T1000 (cell line): ENCODE measurements at places on chromosomes 3 and 15.

DNA sequence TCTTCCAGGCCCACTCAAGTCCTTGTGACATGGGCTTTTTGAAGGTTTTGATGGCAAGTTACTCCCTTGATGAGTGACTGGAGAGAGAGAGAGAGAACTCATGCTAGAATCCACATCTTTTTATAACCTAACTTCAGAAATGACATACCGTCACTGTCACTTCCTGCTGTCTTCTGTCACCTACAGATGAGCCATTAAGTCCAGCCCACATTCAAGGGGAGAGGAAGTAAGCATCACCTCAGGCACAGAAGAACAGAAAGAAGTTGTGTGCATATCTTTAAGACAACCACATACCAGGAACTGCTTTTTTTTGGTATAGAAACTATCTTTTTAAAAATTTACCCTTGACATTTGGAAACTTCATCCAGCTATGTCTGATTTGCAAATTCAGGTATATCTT is 16.6 kb upstream of the TXNRD3 start:
- DNase-seq, result no peak

DNA sequence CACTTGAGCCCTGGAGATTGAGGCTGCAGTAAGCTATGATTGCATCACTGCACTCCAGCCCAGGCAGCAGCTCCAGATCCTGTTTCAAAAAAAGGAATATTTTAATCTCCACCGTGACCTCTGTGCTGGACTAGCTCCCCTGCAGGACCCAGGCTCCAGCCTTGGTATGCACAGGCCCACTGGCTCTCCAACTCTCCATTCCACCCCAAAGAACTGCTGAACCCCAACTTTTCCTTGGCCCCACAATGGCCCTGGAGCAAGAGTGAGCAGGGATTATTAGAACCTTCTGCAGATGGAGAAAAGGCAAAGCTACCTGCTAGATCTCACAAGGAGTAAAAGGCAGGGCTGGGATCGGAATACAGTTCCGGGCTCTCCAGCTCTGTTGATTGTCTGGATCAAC is 32.8 kb upstream of the SFMBT1 start:
- no peak for DNase-seq

DNA sequence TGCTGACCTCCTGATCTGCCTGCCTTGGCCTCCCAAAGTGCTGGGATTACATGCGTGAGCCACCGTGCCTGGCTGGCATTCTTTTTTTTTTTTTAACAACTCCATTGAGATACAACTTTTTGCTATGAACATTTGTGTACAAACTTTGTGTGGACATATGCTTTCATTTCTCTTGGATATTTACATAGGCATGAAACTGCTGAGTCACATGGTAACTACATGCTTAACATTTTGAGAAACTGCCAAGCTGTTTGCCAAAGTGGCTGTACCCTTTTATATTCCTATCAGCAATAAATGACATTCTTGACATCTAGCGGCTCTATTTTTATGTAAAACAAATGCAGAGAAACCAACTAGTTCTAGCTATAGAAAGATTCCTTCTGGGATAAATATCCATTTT is 8.7 kb upstream of the YEATS2 start:
- DNase-seq, result no peak

GRCh38 chr3:184739594-184740505 is 28.0 kb upstream of the MAGEF1 start:
- no peak for DNase-seq

DNA sequence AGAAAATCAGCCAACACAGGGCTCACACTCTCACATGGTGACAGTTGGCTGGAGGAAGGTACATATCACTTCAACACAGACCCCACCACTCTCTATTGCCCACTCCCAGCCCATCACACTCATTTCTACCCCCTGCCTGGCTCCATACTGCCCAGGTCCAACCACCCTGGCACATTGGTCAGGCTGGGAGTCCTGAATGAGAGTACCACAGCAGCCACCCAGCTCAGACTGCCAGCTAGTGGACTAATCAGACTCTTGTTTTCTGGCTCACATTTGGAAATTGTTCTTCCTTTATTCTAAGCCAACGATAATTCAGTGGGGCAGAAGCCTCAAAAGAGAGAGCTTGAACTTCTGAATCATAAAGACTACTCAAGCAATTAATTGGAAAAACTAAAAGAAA is 20.0 kb downstream of the MRPL46 start:
- no peak for DNase-seq

- no peak for DNase-seq
These were observed 1325.8 kb upstream of the ALCAM start for GRCh38 chr3:104040896-104041295.
